ENCODE measurements at places on chromosomes 5 and 9.

DNA sequence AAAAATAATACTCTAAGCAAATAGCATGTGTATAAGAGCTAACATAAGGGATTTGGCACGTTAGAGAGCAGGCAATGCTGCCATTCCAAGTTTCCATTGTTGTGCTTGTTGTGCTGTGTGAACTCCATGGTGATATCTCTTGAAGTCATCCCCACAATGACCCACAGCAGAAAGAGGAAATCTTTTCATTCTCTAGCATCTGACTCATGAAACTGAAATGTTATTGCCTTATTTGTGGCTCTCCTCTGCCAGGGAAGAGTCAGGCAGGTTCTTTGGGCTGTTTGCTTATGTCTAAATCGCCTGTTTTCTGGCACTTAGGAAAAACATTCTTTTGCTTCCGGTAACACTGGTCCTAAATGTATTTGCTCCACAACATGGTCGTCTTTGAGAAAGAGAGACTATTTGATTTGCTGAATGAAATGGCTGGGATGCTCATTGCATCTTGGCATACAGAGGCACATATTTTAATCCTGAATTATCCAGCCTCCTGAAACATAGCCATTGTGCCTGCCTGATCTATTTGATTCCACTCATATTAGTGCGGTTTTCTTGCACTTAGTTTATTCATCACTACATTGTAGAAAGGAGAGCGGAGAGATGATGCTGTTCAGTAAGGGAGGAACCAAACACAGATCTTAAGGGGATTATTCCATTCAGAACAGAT lies 188.8 kb downstream of the CSNK1G3 start:
- no peak for DNase-seq

DNA sequence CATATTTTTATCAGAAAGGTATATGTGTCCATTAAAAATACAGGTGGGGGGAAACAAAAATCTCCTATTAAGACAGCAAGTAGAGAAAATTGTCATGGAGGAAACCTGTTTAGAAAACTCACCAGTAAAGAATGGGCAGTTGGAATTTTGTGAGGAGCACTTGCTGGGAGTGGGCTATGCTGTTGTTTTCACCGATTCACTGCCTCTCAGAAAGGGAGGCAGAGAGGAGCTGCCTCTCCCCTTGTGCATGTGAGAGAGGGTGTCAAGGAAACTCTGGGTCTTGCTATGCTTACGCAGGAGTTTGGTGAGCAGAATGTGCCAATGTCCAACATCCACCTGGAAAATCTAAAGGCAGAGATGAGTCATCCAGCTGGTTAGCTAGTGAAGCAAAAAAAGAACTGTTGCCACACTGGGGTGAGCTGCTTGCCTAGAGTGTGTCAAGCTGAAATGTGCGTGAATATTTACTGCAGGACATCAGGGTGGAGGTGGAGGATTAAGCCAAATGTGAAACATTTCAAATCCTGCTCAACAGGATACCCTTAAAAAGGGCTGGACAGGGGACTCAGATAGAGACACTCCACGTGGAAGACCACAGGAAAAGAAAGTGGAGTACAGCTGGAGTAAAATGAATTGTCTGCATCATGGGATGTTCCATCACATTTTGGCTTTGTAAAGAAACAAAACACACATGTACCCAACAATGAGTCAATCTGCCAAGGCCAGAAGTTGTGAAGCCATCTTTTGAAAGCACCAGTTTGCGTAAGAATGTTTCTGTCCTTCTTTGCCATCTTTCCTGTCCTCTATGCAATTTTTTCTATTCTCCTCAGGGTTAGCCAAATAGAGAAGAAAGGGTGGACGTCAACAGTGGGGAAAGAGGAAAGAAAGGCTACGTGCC lies 449.7 kb upstream of the MPDZ start:
- no peak for DNase-seq

DNA sequence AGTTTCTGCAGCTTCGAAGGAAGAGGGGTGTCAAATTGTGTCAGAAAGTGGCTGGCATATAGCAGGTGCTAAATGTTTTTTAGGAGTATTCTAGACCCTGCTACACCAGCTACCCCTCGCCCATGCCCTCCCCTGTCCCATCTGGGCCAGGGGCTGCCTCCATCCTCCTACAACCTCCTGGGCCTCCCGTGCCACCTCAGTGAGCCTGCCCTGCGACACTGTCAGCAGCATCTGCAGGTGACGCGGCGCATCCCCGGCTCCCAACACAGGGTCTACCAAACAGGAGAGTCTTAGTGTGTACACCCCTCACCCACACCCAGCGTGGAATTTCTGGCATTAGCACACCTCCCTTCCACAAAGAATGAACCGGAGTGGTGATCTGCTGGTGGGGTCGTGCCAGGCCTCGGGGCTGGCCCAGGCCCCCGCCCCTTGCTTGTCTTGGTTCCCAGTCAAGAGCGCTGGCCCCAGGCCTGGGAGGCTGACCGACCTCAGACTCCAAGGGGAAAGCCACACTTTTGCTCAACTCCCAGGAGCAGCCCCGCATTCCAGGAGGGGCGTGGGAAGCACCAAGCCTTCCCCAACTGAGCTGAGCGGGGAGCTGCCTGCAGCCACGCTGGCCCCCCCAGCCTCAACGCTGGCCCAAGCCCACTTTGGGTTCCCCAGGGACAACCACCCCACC lies 55.2 kb downstream of the NEURL1B start:
- DNase-seq, result no peak

DNA sequence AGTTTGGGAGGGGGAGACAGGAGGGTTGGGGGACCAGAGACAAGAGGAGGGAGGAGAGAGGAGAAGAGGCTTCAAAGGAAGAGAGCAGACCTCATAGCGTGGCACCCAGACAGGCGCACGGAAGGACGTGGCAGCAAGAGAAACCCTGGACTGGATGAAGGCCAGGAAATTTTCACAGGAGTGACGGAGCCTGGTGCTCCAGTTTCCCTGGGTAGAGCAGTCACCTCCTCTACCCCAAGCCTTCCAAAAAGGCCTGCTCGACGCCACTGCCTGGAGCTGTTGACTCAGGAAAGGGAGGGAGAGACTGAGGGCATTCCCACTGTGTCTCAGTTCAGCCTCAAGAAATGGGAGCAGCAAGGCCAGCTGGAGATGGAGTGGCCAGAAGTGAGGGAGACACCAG lies 19.3 kb downstream of the AK8 start:
- no peak for DNase-seq

DNA sequence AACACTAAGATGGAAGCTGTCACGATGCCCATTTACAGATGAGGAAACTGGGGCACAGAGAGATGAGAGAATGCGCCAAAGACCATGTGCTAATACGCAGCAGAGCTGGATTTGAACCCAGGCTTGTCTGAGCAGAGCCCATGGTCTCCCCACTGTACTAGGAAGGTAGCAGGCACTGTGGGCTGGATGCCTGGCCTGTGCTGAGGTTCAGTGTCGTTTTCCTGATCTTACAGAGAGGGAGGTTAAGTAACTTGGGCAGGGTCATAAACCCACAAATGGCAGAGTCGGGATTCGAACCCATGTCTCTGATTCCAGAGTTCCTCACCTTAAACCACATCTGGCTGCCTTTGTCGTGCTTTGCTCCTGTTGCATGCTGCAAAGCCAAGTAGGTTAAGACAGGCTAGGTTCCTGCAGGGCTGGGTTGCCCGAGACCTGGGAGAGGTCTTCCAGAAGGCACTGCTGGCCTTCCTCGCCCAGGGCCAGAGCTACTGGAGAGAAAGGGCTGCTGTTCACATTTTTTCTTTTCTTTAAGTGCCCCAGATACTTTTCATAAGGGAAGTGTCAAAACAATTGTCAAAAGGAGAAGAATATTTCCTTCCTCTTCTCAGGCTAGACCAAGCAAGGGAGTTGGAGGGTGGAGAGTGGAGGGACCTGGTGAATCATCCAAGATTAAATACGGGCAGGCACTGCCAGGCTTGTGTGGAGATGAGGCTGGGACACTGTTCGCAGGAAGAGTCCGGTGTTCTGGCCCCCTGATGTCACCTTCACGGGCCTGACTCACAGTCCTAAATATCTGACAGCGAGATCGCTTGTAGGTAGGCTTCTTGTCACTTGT lies 3.2 kb downstream of the NEK6 start:
- DNase-seq, result no peak

GRCh38 chr5:43514471-43514815 lies 505 bp downstream of the C5orf34 start:
- DNase-seq, result no peak

DNA sequence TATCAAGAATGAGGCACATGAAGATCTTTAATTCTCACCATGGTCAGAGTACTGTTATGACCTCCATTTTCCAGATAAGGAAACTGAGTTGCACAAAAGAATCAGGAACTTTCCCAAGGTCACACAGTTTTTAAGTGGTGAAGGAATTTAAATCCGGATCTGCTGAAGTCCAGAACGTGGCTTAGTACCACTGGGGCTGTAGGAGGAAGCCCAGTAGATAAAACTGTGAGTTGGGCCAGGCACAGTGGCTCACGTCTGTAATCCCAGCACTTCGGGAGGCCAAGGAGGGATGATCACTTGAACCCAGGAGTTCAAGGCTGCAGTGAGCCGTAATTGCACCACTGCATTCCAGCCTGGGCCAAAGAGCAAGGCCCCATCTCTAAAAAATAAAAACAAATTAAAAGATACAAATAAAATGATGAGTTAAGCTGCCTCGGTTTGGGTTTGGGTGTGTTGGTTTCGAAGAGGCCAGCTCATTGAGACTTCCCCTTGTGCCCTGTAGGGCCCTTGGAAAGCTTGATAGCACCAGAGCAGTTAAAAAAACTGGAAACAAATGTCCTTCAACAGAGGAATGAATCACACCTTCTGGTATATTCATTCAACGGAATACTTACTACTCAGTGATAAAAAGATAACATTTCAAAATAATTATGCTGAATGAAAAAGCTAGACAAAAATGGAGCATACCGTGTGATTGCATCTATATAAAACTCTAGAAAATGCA lies 20.1 kb downstream of the ATOX1 start:
- no peak for DNase-seq

- no peak for DNase-seq
These were observed 141.9 kb downstream of the ST8SIA4 start for GRCh38 chr5:100761192-100761591.

- no peak for DNase-seq
These were observed 548.5 kb downstream of the DTWD2 start for GRCh38 chr5:118439831-118440230.

DNA sequence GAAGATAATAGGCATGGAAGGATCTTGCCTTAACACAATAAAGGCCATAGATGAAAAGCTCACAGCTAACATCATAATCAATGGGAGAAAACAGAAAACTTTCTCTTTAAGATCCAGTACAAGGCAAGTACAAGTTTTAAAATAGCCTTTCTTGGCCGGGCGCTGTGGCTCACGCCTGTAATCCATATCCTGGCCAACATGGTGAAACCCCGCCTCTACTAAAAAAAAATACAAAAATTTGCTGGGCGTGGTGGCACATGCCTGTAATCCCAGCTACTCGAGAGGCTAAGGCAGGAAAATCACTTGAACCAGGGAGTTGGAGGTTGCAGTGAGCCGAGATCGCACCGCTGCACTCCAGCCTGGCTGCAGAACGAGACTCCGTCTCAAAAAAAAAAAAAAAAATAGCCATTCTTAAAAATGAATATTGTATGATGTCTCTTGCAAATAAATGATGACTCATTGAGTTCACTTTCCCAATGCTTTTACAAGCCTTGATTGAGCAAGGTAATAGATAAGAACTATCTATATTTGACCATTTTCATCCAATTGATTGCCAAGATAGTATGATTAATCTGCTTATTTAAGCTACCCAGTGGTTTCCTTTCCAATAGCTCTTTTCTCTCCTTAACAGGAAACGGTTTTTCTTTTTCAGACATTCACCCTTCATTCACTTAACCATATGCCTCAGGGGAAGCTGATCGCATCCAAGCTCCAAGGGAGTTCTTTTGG lies 15.8 kb downstream of the CCDC152 start:
- DNase-seq, result no peak

DNA sequence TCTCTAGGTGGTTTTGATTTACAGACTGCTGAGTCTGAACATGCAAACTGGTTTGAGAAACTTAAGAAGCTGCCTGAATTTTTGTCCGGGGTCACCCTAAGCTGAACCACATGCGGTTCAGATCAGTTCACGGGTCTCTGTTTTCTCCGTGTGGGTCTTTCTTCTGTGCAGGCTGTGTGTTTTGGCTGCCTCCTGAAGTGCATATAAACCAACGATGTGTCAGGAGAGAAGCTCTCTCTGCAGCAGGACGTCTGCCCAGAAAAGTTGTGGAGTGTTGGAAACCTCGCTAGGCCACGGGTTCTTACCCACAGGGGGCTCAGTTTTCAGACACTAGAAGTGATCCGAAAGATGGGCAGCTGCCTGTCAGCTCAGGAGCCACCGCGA lies 364.2 kb downstream of the IRX2 start:
- no peak for DNase-seq

GRCh38 chr9:132426639-132427414 lies 16.8 kb downstream of the CFAP77 start:
- no peak for DNase-seq

DNA sequence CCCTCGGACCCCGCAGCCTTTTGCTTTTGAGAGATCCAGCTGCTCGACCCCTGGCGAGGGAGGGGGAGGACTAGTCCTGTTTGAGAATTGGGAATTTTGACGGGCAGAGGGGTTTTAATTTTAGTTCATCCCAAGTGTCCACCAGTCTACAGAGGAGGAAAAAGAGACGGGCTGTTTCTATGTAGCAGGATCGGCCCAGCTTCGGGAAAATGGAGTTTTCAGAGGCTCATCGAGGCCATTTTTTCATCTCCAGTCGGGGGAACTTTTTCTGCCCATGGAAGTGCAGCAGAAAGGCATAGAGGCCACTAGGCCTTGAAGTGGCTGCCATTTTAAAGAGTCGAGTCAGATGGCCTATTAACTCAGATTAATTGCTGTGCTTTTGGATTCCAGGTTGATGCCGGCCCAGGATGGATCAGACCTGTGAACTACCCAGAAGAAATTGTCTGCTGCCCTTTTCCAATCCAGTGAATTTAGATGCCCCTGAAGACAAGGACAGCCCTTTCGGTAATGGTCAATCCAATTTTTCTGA lies 1.2 kb downstream of the NSD1 start:
- no peak for DNase-seq

GRCh38 chr5:44266882-44267576 lies 122.2 kb downstream of the FGF10 start:
- DNase-seq, result no peak

GRCh38 chr5:43020399-43020746 lies 19.7 kb downstream of the ANXA2R start:
- no peak for DNase-seq

GRCh38 chr9:81045658-81046057 lies 643.7 kb downstream of the TLE1 start:
- no peak for DNase-seq

- DNase-seq, result no peak
These were observed 246.9 kb downstream of the MAST4 start for GRCh38 chr5:66843065-66843464.
